Dermis blood vessel endothelial cell (primary cell): ENCODE measurements at places on chromosomes 6 and 20.

DNA sequence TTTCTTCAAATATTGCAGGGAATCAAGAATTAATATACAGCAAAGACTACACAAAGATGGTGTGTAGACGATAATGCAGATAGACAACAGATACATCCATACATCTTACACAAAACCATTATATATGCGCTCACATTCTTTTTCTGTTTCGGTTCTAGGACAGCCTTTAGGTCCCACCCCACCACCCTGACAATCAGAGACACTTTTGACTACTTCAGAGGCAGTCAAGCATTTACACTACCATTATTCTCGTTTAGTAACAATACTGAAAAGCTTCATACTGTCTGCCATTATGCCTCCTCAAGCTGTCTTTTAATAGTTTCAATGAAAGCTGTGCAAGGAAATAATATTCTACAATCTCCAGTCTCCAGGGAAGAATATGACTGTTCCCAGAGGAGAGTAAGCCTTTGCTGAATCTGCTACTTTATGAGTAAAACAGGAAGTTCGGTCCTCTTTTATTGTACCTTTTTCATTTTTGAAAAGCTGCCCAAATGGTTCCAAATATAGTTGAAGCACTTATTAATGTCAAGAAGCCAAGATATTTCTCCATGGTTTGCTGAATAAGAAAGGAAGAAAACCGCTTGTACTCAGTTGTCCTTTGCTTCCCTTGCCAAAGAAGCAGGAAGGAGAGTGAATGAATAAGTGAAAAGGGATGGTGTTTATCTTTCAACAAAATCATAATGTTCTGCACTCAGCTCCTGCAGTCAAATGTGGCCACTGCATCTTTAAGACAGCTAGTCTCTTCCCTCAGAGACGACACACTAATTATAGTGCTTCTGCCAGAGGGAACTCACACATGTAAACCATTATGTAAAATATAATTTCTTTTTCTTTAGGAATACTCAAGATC lies 468.3 kb downstream of the CDC5L start:
- no peak for DNase-seq

DNA sequence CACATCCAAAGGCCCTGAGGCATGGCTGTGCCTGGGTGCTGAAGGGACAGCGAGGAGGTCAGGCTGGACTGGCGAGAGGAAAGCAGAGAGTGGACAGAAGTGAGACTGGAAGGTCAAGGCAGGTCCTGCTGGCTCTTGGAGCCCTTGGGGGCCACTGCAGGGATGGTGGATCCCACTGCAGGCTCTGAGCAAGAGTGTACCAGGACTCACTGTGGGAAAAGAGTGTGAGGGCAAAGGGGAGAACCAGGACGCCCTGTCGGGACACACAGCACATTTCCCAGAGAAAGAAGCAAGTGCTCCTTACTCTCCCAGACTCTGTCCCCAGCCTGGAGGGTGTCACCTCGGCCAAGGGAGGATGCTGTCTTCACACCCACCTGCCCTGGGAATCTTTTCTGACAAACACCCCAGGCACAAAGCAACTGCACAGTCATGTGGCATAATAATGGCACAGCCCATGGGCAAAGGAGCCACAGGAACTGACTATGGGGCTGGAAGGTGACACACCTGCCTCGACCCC lies 172.3 kb upstream of the CST7 start:
- no peak for DNase-seq

DNA sequence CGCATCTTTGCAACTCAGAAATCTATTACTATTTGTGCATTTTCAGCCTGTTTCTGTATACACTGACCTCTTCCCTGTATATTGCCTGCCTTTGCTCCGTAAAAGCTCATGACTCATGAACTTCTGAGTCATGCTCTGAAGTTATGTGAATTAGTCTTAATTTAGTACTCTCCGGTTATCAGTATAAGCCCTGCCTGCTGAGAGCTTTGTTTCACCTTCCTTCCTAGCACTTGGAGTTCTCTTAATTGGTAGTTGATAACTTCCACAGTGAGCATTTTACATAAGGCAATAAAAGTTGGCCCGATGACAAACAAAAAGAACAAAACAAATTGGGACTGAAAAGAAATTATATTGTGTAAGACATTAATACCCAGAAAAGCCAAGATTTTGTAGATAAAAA lies 231.4 kb downstream of the GJA1 start:
- peak; percentile 95 for DNase-seq

DNA sequence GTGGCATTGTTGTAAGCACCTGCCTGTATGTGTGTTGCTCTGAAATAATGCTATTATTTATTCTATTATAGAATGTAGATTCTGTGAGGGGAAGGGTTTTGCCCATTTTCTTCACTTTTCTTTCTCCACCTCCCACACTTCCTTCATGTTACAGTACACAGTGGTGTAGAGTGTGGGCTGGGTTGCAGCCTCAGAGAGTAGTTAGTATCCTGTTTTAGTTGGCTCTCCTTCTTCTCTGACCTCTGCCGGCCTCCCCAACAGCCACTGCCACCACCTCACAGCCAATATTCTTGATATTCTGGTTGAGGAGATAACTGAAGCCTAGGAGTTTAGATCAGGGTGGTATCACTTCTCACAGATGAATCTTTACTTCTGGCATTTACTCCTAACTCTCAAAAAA lies 143.4 kb downstream of the BCKDHB start:
- peak; percentile 7 for DNase-seq

DNA sequence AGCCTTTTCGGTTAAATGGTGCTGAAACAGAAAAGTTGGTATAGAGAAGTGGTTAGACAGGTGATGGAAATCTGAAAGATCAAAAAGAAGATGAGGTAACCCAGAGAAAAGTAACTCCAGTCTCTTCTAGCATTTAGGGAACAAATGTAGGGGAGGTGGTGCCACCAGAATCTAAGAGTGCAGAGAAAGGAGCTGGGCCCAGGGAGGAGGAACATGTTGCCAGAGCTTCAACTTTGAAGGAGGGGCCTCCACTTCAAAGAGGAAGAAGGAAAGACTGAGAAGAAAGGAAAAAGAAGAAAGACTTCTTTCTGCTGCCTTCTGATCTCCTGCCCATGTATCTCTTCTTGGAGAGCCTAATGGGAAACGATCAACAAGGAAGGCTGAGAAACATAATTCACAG lies 23.5 kb upstream of the ATRN start:
- no peak for DNase-seq
